Activated CD4-positive, alpha-beta memory T cell treated with anti-CD3 and anti-CD28 coated beads for 36 hours (primary cell): ENCODE measurements at places on chromosomes 6 and 20. TPM values are rescaled to one million over a fixed set of nuclear protein-coding genes. Genes with fewer than 3 reads are reported as not detected.

The ADTRP gene
- total RNA-seq, result 24.1 TPM

The ERMARD gene
- total RNA-seq, result 23.9 TPM

The WFDC12 gene
- not detected for total RNA-seq

The E2F1 gene
- total RNA-seq, result 67.8 TPM

The WDR27 gene
- 41.6 TPM for total RNA-seq

The PACSIN1 gene
- total RNA-seq, result 0.40 TPM

The DYNLT2 gene
- total RNA-seq, result 2.1 TPM

The KCNK5 gene
- total RNA-seq, result 16.5 TPM
